Breast epithelium (tissue), 4 donors: ENCODE measurements at places on chromosomes 2 and 18.
A peak's percentile ranks its signal among the peaks of the same experiment; 100 is the strongest.

DNA sequence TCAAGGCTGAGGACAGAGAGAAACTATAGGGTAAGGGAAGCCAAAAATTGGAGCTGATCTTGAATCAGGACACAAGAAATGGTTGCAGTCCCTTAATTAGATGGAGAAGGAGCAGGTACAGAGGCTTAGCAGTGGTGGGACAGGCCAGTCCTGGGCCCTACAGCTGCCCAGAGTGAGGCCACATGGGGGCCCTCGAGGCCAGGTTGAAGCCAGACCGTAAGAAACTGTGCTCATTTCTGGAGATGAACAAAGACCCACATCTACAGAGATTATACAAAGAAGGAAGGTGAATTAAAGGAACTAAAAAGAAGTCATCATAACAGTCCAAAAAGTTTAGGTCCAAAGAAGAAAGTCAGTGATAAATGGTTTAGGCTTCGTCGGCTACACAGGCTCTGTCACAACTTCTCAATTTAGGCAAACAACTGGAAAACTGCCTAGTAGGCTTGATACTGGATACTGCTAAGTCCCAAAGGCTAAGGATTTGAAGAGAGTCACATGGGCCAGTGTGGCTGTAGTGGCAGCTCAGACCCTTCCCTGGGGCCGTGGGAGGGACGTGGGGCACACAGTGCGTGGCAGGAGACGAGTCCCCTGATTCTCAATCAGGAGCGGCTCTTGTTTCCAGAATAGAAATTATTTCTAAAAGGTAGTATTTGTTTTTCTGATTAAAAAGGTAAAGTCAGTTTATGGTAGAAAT is 50.4 kb upstream of the CNGA3 start:
- DNase-seq = no peak
- no peak overlapping the region for H3K27ac ChIP-seq
- H3K27me3 ChIP-seq = no peaks in the 10 kb centered on the region
- no peaks in the 10 kb centered on the region for H3K4me1 ChIP-seq

DNA sequence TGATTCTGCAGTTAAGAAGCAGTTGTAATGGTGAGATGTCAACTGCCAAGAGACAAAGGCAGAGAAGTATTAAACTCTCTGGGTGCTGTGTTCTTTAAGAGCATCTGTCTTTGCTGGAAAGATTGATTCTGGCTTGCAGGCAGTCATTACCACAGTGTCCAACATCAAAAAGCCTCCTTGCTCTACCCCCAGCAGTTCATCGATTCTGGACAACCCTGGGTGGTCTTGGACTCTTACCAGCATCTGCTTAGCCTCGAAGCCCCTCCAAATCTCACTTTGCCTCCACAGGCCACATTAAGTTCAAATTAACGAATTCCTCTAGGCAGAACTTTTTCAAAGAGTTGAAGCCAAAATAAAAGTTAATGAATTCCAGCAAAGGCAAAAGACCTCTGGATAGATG is 1061.4 kb downstream of the TSN start:
- H3K27ac ChIP-seq = no peak overlapping the region
- DNase-seq = no peak
- no peaks in the 10 kb centered on the region for H3K36me3 ChIP-seq
- no peak overlapping the region for H3K4me3 ChIP-seq
- no peaks in the 10 kb centered on the region for H3K4me1 ChIP-seq

- no peak for DNase-seq
- H3K27me3 ChIP-seq = no peaks in the 10 kb centered on the region
- no peaks in the 10 kb centered on the region for H3K4me1 ChIP-seq
Observed at GRCh38 chr2:221562226-221562625, 9.9 kb downstream of the EPHA4 start.

- DNase-seq = no peak
- H3K27ac ChIP-seq = no peak overlapping the region
- H3K36me3 ChIP-seq = no peaks in the 10 kb centered on the region
Observed at GRCh38 chr2:134244086-134244485, 9.8 kb upstream of the MGAT5 start.

- no peak for DNase-seq
- no peak overlapping the region for H3K27ac ChIP-seq
- no peaks in the 10 kb centered on the region for H3K4me1 ChIP-seq
- H3K27me3 ChIP-seq = no peaks in the 10 kb centered on the region
- no peak overlapping the region for H3K4me3 ChIP-seq
Observed at GRCh38 chr2:235707411-235708096, 213.7 kb downstream of the AGAP1 start.

- no peak overlapping the region for H3K27ac ChIP-seq
- no peak for DNase-seq
- no peaks in the 10 kb centered on the region for H3K27me3 ChIP-seq
- H3K4me1 ChIP-seq = no peaks in the 10 kb centered on the region
- H3K36me3 ChIP-seq = no peaks in the 10 kb centered on the region
- no peak overlapping the region for H3K4me3 ChIP-seq
Observed at GRCh38 chr2:215793747-215794595, 219.4 kb downstream of the MREG start.

- H3K4me1 ChIP-seq = no peaks in the 10 kb centered on the region
- no peak overlapping the region for H3K4me3 ChIP-seq
- no peak overlapping the region for H3K27ac ChIP-seq
- no peak for DNase-seq
- H3K36me3 ChIP-seq = no peaks in the 10 kb centered on the region
- no peaks in the 10 kb centered on the region for H3K27me3 ChIP-seq
Observed at GRCh38 chr2:205995260-205995659, 90.7 kb downstream of the INO80D start.

DNA sequence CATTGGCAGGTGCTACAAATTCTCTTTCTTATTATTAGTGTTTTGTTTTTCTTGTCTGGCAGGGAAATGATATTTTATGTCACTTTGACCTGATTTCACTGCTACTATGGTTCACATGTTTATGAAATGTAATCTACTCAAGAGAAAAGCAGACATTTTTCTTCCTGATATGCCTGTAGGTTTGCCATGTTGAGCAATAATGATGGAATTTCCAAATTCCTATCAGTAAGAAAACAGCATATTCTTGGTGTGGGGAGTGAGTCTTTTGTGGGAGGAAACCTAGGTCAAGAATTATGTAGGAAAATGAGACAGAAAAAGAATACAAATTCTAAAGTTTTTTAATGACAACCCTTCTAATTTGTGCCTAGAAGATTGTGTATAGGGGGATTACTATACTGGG is 356.4 kb downstream of the SLC4A3 start:
- no peaks in the 10 kb centered on the region for H3K36me3 ChIP-seq
- no peak overlapping the region for H3K27ac ChIP-seq
- no peak for DNase-seq
- no peaks in the 10 kb centered on the region for H3K4me1 ChIP-seq

- no peak overlapping the region for H3K4me3 ChIP-seq
- H3K27ac ChIP-seq = peak overlapping the region; percentile 84
- H3K36me3 ChIP-seq = no peaks in the 10 kb centered on the region
- DNase-seq = no peak
- H3K4me1 ChIP-seq = no peaks in the 10 kb centered on the region
- no peaks in the 10 kb centered on the region for H3K27me3 ChIP-seq
Observed at GRCh38 chr2:54042341-54042740, 71.5 kb upstream of the PSME4 start.

GRCh38 chr2:199228887-199229819 is 228.6 kb downstream of the SATB2 start:
- no peaks in the 10 kb centered on the region for H3K27me3 ChIP-seq
- H3K4me1 ChIP-seq = no peaks in the 10 kb centered on the region
- no peak overlapping the region for H3K27ac ChIP-seq
- H3K4me3 ChIP-seq = no peak overlapping the region

DNA sequence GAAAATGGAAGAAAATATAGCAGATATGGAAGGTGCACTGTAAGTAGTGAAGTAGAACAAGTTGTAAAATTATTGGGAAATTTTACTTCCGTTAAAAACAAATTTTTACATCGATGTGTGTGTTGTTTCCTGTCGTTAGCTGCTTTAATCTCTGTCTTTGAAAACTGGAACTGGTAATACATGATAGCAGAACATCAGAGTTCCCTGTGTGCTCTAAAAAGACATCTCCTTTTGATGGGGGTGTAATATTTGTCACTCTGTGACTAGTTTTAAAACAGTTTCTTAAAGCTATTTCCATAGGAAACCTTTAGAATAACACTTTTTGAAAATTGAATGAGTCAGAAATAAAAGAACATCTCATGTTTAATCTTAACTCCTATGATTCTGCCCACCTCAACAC is 43.5 kb downstream of the COX7A2L start:
- no peaks in the 10 kb centered on the region for H3K27me3 ChIP-seq
- H3K27ac ChIP-seq = no peak overlapping the region
- H3K4me1 ChIP-seq = no peaks in the 10 kb centered on the region
- no peak for DNase-seq
- H3K4me3 ChIP-seq = no peak overlapping the region

DNA sequence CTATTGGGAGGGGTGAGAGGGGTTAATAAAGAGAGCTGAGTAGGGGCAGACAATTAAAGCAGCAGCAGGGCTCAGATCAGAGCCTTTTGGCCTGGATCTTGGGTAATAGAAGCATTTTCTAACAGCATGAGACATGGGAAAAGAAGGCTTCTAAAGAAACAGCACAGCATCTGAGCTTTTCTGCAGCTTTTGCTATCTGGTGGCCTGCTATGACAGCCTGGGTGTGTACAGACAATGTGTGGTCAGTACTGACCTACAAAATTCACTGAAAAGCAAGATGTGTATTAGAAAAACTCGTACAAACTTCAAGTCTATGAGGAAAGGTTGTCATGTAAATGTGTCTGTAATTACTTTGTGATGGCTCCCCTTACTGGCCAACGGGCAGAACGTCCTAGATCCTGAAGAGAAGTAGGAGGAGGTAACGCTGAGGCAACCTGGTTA is 95.6 kb downstream of the GALNT3 start:
- no peak overlapping the region for H3K27ac ChIP-seq
- H3K4me3 ChIP-seq = no peak overlapping the region
- H3K4me1 ChIP-seq = no peaks in the 10 kb centered on the region
- no peaks in the 10 kb centered on the region for H3K36me3 ChIP-seq
- no peak for DNase-seq

DNA sequence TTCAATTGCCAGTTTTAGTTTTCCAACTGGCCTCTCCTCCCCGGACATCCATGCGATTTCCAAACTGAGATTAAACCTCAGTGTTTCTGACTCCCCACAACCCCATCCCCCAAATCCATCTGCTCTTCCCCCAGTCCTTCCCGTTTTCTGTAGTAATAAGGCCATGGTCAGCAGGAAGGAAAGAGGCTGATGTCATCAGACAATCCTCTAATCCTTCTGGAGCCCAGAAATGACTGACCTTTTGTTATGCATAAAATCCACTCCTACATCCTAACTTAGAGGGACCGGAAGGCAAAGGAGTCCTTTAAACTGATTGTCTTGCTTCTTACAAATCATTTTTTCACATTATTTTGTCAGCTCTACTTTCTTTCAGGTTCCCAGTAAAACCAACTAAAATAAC is 155.8 kb downstream of the INO80D start:
- H3K27me3 ChIP-seq = no peaks in the 10 kb centered on the region
- no peak for DNase-seq
- no peak overlapping the region for H3K4me3 ChIP-seq
- no peak overlapping the region for H3K27ac ChIP-seq

DNA sequence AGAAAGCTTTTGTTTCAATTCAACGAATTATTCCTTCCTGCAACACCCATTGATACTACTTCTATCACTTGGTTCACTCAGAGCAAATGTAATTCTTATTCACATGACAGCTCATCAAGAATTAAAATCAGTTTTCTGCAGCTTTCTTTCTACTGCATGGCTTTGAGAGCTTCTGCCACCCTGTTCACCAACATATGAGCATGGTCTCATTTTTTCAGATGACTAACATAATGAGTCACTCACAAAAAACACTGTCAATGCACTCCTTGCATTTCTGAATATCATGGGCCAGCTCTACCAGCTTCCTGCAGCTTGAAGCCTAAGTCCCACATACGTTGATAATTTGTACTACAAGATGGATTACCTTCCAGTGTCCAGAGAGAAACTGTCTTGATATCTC is 342.9 kb downstream of the LRATD1 start:
- no peak overlapping the region for H3K27ac ChIP-seq
- H3K4me1 ChIP-seq = no peaks in the 10 kb centered on the region
- DNase-seq = no peak
- H3K27me3 ChIP-seq = no peaks in the 10 kb centered on the region

DNA sequence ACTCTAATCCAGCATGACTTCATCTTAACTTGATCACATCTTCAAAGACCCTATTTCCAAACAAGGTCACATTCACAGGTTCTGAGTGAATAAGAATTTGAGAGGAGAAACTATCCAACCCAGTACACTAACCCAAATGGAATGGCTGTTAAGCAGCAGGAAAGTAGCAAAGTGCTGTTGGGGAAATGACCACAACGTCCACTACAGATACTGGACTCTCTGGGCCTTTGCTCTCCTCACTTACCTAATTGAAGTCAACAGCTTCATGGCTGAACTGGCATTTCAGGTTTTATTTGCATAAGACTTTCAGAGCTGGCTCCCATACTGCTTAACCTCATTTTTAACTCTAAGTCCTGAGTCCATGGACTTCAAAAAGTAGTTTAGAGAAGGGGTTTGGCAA is 38.0 kb upstream of the ACVR2A start:
- no peaks in the 10 kb centered on the region for H3K27me3 ChIP-seq
- no peak for DNase-seq
- H3K36me3 ChIP-seq = no peaks in the 10 kb centered on the region
- no peak overlapping the region for H3K4me3 ChIP-seq

- H3K4me3 ChIP-seq = no peak overlapping the region
- H3K27ac ChIP-seq = no peak overlapping the region
- H3K27me3 ChIP-seq = no peaks in the 10 kb centered on the region
- no peak for DNase-seq
Observed at GRCh38 chr2:175854665-175855064, 147.4 kb downstream of the LNPK start.

DNA sequence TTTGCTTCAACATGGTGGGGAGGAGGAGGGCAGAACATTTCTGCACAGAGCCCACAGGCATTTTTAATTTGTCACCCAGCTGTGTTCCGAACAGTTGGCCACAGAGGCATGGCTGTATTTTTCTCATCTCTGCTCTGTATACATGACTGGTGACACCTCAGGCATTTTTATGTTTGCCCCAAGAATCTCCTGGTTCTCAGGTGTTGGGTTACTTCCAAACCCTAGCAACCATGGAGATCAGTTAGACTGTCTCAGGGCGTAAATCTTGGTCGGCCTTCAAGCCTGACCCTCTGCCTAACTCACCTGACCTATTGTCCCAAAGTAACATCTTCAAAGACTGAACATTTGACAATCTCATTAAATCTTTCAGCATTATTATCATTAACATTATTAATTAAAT is 100.0 kb downstream of the ABCA12 start:
- no peak for DNase-seq
- H3K27ac ChIP-seq = no peak overlapping the region
- no peaks in the 10 kb centered on the region for H3K36me3 ChIP-seq
- H3K4me1 ChIP-seq = no peaks in the 10 kb centered on the region

- DNase-seq = no peak
- no peaks in the 10 kb centered on the region for H3K4me1 ChIP-seq
- H3K4me3 ChIP-seq = no peak overlapping the region
- no peaks in the 10 kb centered on the region for H3K27me3 ChIP-seq
- H3K27ac ChIP-seq = no peak overlapping the region
Observed at GRCh38 chr2:7930800-7931635, 750.8 kb upstream of the ID2 start.
